ENCODE measurements at places on chromosomes 2 and 18.
A peak's percentile ranks its signal among the peaks of the same experiment; 100 is the strongest.

DNA sequence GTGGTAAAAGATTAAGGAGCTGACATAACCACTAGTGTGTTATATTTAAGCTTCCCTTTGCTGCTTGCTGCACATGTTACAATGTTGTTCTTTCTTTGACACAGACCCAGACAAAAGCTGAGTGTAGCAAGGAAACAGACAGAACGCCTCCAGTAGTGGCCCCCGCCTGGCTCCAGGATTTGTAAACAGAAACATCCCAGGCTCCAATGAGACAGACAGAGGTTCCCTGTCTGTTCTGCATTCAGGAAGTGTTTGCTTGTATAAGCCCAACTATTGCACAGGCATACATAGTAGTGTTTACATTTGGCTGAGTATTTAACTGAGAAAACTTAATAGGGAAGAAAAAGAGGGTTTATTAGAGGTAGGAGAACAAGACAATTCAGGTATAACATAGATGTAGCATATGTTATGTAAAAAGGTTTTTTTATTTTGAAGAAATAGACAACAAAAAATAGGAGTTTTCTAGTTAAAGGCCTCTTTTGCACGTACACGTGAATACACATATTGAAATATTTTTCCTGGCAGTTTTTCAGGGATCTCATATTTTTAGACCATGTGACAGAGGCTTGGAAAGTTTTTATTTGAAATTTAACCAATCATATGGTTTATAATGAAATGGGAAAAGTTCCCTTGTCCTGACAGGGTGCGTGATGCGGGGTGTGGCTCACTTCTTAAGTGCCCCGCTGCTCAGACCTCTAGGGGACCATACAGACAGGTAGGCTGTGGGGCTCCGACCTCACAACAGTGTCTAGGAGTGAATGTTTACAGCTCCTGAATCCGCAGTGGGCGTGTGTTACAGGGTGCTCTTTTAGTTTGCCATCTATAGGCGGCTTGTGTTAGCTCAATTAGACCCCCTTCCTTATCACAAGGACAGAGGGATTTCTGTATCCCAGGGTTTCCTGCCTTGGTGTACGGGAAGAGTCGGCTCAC, 118.4 kb downstream of the BMPR2 start:
- DNase-seq = peak; percentile 51

DNA sequence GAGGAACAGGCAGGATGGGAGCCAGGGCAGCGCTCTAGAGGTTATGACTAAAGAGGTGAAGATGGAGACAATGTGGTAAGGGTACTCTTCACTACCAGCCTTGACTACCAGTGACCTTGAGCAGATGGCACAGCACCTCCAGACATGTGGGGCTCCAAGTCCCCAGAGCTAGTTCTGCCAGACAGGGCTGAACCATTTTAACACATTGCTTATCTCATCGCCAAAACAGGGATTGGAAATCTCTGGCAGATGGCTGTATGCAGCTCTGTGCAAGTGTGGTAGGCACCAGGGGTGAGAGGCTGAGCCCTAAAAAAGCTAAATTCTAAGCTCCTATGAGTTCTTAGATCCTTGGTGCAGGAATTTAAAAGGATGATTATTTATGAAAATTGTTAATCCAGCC, 41.3 kb downstream of the FSHR start:
- no peak for DNase-seq

DNA sequence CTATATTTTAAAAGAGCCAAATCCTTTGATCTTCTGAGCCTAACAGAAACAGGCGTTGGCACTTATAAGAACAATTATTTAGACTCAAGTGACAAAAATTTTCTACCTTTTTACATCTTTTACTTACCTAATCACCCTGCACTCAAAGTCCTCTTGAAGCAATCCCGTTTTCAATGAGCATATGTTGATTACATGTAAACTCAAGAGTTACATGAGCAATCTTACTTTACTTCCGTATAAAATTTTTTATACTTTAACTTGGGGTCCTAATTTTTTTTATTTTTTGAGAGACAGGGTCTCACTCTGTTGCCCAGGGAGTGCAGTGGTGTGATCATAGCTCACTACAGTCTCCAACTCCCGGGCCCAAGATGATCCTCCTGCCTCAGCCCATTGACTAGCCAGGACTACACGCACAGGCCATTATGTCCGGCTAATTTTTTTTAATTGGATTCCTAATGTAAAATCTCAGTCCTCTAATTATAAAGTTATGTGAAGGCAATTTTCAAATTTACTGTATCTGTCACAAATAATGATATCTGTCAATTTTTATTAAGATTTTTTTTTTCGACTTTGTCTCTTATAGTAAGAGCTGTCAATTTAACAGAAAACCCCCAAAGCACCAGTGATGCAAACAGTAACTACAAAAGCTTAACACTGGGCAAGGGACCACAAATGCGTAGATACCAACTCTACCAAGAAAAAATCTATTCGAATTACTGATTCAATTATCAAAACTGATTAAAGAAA, 19.1 kb upstream of the STPG4 start:
- DNase-seq = no peak

GRCh38 chr2:126827371-126827770, 71.3 kb upstream of the TEX51 start:
- no peak for DNase-seq

DNA sequence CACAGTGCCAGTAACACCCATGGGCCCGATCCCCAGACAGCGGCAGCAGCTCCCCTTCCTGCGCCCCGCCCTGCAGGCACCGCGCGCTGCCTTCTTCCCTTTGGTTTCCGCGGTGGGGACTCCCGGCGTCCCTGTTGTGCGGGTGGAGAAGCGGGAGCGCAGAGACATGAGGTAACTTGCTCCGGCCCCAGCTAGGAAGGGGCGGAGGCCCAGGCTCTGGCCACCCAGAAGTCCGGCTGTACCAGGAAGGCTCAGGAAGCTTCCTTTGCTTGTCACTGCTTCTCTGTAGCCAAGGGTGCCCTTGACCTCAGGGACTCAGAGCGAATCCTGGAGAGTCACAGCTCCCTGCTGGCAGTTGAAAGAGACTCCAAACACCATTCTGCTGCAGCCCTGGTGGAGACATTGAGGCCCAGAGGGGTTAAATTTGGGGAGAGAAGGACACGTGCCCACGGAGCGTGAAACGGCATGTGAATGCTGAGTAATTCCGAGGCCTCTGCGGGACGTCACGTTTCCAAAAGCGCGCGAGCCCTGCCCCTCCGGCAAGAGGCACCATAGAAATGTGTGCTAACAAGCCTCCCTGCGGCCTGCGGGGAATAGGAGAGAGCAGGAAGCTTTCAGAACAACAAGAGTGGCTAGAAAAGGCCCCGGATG, 6.7 kb upstream of the ADCY3 start:
- peak; percentile 63 for DNase-seq

DNA sequence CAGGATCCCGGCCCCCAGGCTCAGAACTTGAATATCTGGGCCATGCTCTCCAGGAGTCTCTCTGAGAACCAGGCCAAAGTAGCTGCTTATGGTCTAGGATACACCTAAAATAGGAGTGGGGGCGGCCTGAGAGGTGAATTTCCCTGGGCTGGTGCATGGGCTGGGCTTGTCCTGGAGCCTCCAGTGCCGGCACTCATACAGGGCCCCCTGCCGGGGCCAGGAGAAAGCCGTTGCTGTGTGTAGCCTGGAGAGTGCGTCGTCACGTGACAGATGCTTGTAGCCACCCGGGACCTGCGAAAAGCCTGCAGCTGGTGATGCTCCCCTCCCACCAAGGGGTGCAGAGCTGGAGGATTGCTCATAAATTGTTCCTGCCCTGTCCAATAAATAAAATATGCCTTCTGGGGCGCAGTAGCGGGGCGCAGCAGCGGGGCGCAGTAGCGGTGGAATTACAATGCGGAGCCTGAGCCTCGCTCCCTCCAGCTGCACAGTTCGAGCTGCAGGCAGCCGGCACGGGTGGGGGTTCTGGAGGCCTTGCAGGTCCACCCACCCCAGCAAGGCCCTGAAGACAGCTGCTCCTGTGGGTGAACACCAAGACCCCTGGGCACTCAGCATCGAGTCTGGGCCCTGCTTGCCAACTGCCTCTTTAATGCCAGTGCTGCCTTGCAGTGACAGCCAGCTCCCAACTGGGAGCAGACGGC, 289.9 kb downstream of the NDUFA10 start:
- DNase-seq = no peak

DNA sequence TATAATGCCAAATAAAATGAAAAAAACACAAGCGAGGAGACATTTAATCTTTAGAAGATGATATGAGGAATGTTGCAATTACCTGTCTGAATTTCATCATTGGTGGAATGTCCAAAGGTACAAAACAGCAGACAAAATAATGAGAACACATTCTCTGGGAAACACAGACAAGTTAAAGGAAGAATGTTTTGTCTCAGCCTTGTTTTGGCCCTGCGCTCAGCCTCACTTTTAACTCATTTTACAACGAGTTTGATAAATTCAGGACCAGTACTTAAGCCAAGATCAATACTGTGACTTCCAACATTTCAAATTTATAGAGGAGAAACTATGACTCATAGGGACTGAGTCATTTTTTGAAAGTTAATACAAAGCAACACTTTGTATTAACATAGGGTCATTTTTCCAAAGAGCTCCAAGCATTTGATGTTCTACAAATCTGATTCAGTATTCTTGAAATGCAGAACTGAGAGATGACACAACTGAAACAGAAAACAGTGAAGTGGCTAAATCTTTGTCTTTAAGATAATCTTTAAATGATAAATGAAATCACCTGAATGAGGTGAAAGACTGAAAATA, 833.2 kb upstream of the CHAC2 start:
- DNase-seq = no peak

DNA sequence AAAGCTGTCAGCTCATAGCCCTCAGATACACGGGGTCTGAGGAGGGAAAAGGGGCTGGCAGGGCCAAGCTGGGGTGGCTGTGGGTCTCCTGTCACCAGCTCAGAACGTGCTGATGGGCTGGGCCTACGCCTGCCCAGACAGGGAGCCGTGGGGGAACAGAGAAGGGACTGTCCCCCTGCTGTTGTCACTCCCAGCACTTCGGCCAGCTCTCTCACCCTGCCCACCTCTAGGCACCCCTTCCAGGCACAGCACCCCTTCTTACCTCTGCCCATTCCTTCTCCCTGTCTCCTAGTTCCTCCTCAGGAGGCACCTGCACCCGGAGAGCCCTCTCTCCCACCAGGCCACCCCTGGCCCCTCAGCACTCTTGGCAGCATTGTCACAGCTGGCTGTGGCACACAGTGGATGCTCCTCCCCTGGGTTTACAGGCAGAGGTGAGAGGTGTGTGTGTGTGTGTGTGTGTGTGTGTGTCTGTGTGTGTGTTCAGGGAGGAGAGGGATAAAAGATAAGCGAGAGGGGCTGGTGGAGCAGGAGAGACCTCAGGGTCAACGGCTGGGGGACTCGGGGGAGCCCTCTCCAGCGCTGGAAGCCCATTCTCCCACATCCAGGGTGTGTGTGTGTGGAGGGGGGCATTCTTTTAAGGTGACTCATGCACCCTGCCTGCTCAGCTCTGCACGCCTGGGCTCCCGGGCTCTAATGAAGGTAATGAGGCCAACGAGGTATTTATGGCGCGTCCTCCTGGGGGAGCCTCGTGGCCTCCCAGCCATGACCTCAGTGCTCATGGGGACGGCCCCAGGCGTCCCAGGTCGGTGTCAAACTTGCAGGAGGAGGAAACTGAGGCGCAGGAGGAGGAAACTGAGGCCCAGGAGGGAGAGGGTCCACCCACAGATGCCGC, 66.1 kb upstream of the SMAD7 start:
- peak; percentile 54 for DNase-seq

GRCh38 chr2:126714191-126714965, 58.4 kb downstream of the GYPC start:
- DNase-seq = peak; percentile 23

GRCh38 chr2:74392449-74392743, 12.3 kb upstream of the DCTN1 start:
- no peak for DNase-seq

DNA sequence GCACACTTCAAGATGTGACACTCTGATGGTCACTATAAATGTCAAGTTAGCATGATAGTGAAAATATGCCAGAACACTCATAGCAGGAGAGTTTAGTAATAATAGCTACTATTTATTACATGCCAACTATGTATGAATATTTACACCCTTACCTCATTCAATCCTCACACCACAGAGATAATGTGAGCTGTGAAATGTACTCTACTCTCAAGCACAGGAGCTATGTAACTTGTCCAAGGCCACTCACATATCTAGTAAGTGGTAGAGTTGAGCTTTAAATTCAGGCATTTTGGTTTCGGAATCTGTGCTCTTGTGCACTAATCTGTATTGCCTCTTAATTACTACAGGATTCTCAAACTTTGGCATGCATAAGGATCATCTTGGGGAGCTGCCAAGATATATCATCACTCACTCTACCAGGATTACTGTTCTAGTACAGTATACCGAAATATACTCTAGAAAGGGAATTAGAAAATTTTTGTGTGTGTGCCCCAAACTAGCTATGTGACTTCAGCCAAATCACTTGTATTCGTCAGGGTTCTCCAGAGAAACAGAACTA, 154.3 kb downstream of the PLCL1 start:
- no peak for DNase-seq

- DNase-seq = no peak
Observed at GRCh38 chr18:25862881-25863600, 227.4 kb downstream of the SS18 start.

GRCh38 chr18:36394486-36394885, 97.0 kb downstream of the FHOD3 start:
- no peak for DNase-seq

DNA sequence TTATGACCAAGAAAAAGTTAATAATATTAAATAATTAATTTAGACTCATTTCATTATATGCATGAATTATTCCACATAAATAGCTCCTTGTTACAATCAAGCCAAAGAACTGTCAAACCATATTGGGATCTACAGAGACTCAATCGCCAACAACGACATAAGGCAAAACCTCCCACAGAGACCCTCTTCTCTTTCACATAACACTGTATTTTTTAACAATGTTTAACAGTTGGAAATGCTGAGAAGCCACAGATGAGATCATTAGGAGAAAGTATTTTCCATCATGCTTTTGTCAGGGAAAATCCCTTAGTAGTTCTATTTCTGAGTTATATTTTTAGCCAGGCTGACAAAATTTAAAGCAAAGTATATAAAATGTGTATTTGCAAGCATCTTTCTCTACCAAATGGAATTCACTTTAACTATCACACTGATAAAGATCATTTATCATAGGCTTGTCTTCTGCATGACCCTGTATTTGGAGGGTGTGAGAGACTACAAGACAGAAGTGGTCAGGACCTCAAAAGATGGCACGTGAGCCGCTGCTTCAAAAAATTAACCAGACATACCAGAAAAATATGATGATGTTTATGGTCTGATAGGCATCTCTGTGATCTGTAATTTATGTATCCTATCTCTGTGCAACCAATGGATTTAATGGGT, 383.8 kb downstream of the NRXN1 start:
- no peak for DNase-seq

GRCh38 chr2:12649602-12650400, 66.9 kb upstream of the TRIB2 start:
- DNase-seq = no peak
